ENCODE measurements at places on chromosomes 13 and 19. TPM values are rescaled to one million over a fixed set of nuclear protein-coding genes. Genes with fewer than 3 reads are reported as not detected.

The ZNF177 gene
- 5.6 TPM for total RNA-seq

The SHISA7 gene
- total RNA-seq, result under 0.01 TPM

The TGFBR3L gene
- 0.31 TPM for total RNA-seq

The CEBPA gene
- total RNA-seq, result 7.4 TPM

The B3GNT8 gene
- 0.93 TPM for total RNA-seq

The MLLT1 gene
- total RNA-seq, result 11.9 TPM

The LIM2 gene
- not detected for total RNA-seq

DNA sequence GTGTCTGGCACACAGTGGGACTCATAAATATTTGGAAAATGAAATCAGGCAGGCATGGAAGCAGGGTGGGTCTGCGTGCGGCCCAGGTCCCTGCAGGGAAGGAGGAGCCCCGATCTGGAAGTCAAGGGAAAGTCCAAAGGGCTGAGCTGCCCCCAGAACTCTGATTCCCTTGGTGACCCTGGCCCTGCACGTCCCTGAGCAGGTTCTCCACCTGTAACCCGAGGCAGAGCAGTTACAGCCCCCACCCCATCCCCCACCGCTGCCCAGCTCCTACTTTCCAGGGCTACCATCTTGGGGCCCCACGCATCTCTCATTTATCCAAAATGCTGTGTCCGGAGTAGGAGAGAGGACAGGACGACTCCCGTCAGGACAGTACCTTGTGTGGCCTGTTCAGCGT is 2.1 kb downstream of the PLEKHF1 start:
- DNase-seq, result no peak
- H3K4me3 ChIP-seq, result no peak overlapping the region
- peaks cover 57% of the 10 kb centered on the region for H3K4me1 ChIP-seq
- peaks cover 4% of the 10 kb centered on the region for H3K36me3 ChIP-seq

GRCh38 chr13:98826146-98826545 is 73.7 kb upstream of the SLC15A1 start:
- H3K27me3 ChIP-seq, result no peaks in the 10 kb centered on the region
- H3K4me1 ChIP-seq, result peaks cover 20% of the 10 kb centered on the region
- no peak overlapping the region for H3K4me3 ChIP-seq
- H3K36me3 ChIP-seq, result peaks cover 70% of the 10 kb centered on the region
- H3K27ac ChIP-seq, result no peak overlapping the region
- no peak for DNase-seq

DNA sequence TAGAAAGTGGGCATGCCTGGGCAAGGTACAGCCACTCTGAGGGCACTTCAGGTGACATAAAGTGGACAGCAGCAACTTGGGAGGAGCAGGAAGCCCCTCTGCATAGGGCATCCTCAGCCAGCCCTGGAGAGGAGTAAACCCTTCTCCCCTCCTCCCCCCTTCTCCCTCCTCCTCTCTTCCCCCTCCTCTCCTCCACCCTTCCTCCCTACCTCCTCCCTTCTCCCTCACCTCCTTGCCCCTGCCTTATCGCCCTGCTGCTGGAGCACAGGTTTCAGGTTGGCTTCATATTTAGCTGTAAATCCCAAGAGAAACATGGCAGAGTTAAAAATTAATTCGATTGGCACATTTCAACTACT is 30.5 kb upstream of the ATP12A start:
- H3K4me3 ChIP-seq, result no peak overlapping the region
- DNase-seq, result no peak
- H3K4me1 ChIP-seq, result no peaks in the 10 kb centered on the region
- no peaks in the 10 kb centered on the region for H3K27me3 ChIP-seq
- H3K27ac ChIP-seq, result no peak overlapping the region

DNA sequence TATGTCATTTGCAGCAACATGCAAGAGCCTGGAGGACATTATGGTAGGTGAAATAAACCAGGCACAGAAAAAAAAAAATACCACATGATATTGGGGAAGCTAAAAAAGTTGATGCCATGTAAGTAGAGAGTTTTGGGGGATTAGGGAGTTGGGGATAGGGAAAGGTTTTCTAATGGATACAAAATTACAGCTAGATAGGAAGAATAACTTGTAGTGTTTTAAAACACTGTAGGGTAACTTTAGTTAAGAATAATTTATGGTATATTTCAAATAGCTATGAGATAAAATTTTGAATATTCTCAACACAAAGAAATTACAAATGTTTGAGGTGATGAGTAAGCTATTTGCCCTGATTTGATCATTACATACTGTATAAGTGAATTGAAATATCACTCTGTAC is 1456.7 kb upstream of the MIR17HG start:
- DNase-seq, result no peak
- H3K36me3 ChIP-seq, result no peaks in the 10 kb centered on the region
- no peak overlapping the region for H3K27ac ChIP-seq
- no peaks in the 10 kb centered on the region for H3K4me1 ChIP-seq

DNA sequence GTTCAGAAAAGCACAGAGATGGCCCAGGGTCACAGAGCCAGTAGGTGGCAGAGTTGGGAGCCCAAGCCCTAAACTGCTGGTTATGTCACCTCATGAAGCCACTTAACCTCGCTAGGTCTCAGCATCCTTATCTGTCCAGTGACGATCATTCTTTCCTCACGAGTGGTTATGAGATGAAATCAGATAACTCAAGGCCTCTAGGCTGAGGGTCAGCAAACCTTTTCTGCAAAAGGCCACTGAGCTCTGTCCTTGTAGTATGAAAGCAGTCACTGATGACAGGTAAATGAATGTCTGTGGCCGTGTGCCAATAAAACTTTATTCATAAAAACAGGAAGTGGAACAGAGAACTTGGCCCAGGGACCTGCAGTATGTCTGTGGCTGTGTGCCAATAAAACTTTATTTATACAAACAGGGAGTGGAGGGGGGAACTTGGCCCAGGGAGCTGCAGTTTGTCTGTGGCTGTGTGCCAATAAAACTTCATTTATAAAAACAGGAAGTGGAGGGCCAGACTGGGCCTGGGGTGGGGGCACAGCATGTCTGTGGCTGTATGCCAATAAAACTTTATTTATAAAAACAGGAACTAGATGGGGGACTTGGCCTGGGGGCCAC is 71.2 kb downstream of the GNG7 start:
- DNase-seq, result peak; percentile 28
- peaks cover 5% of the 10 kb centered on the region for H3K27me3 ChIP-seq
- no peaks in the 10 kb centered on the region for H3K36me3 ChIP-seq
- no peak overlapping the region for H3K4me3 ChIP-seq
- peaks cover 8% of the 10 kb centered on the region for H3K4me1 ChIP-seq

GRCh38 chr19:8323781-8324185 is 2.5 kb downstream of the RPS28 start:
- DNase-seq, result no peak
- H3K27ac ChIP-seq, result no peak overlapping the region
- H3K36me3 ChIP-seq, result peaks cover 19% of the 10 kb centered on the region
- no peak overlapping the region for H3K4me3 ChIP-seq
- peaks cover 4% of the 10 kb centered on the region for H3K27me3 ChIP-seq
- H3K4me1 ChIP-seq, result peaks cover 23% of the 10 kb centered on the region

DNA sequence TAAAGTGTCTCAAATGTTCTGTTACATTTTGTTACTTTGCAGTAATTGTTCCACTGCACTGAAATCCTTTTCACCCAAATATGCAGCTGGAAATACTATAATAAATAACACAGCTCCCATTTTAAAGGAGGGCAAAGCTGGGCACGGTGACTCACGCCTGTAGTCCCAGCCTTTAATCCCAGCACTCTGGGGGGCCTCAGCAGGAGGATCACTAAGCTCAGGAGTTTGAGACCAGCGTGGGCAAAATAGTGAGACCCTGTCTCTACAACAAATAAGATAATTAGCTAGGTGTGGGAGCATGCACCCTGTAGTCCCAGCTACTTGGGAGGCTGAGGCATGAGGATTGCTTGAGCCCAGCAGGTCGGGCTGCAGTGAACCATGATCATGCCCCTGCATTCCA is 7.5 kb upstream of the UBAC2 start:
- H3K27ac ChIP-seq, result no peak overlapping the region
- H3K4me1 ChIP-seq, result no peaks in the 10 kb centered on the region

- H3K27ac ChIP-seq, result no peak overlapping the region
- H3K27me3 ChIP-seq, result peaks cover 4% of the 10 kb centered on the region
- H3K4me1 ChIP-seq, result no peaks in the 10 kb centered on the region
These were observed 39.0 kb upstream of the IGSF23 start for GRCh38 chr19:44574186-44574950.

- no peak overlapping the region for H3K27ac ChIP-seq
- H3K4me1 ChIP-seq, result peaks cover 3% of the 10 kb centered on the region
- no peak overlapping the region for H3K4me3 ChIP-seq
- no peaks in the 10 kb centered on the region for H3K36me3 ChIP-seq
- no peaks in the 10 kb centered on the region for H3K27me3 ChIP-seq
These were observed 221.5 kb upstream of the TSHZ3 start for GRCh38 chr19:31570718-31571117.

DNA sequence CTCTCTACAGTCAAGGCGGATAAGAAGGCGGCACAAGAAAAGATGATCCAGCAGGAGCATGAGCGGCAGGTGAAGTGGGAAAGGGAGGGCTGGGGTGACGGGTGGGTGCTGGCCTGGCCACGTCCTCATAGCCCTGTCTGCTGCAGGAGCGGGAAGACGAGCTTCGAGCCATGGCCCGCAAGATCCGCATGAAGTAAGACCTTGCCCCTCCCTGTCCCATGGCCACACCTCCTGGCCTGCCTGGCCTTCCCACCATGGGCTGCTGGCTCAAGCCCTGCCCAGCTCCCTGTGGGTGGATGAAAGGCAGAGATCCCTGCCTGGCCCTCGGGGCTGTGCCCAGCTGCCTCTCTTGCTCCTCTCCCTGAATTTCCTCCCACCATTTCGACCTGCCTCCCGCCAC is 7.2 kb downstream of the ZNF296 start:
- H3K36me3 ChIP-seq, result peaks cover 62% of the 10 kb centered on the region
- DNase-seq, result no peak
- H3K27me3 ChIP-seq, result no peaks in the 10 kb centered on the region
- H3K4me1 ChIP-seq, result peaks cover 5% of the 10 kb centered on the region

GRCh38 chr13:20206698-20207235 is 14.0 kb upstream of the GJB2 start:
- H3K27me3 ChIP-seq, result peaks cover 2% of the 10 kb centered on the region
- no peaks in the 10 kb centered on the region for H3K4me1 ChIP-seq
- no peaks in the 10 kb centered on the region for H3K36me3 ChIP-seq
- no peak overlapping the region for H3K27ac ChIP-seq

DNA sequence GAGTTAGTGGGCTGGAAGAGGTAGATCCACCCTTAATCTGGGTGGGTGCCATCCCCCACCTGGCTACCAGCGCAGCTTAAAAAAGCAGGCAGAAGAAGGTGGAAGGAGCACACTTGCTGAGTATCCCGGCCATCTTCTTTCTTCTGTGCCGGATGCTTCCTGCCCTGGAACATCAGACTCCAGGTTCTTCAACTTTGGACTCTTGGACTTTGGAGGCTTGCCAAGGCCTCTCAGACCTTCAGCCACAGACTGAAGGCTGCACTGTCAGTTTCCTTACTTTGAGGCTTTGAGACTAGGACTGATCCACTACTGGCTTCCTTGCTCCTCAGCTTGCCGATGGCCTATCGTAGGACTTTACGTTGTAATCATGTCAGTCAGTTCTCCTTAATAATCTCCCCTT is 127.6 kb upstream of the GPC6 start:
- no peaks in the 10 kb centered on the region for H3K36me3 ChIP-seq
- no peak for DNase-seq
- no peak overlapping the region for H3K27ac ChIP-seq
- no peak overlapping the region for H3K4me3 ChIP-seq
- no peaks in the 10 kb centered on the region for H3K4me1 ChIP-seq

DNA sequence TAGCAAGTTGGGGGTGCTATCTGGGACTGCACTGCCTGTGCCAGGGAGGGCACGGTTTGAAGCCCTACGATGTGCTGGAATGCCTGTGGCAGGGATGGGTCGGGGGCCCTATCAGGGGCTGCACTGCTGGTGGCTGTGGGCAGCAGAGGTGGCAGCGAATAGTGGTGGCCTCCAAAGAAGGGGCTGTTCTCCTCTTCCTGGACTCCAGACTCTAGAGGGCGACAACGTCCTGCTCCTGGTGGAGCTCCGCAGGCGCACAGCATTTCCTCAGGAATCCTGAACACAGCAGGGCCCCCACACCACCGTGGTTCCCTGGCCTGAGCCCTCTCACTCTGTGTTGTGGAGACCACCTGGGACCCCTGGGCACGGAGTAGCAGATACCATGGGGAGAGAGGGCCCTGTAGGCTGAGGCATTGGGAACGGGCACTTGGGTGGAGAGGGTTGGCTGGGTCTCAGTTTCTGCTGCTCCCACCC is 145.6 kb downstream of the TNFRSF19 start:
- H3K27me3 ChIP-seq, result no peaks in the 10 kb centered on the region
- H3K36me3 ChIP-seq, result no peaks in the 10 kb centered on the region
- no peak for DNase-seq

GRCh38 chr13:112870737-112871287 is 98.2 kb upstream of the MCF2L start:
- peaks cover 18% of the 10 kb centered on the region for H3K36me3 ChIP-seq
- H3K4me1 ChIP-seq, result peaks cover 9% of the 10 kb centered on the region
- H3K4me3 ChIP-seq, result no peak overlapping the region
- H3K27me3 ChIP-seq, result no peaks in the 10 kb centered on the region
- no peak for DNase-seq

DNA sequence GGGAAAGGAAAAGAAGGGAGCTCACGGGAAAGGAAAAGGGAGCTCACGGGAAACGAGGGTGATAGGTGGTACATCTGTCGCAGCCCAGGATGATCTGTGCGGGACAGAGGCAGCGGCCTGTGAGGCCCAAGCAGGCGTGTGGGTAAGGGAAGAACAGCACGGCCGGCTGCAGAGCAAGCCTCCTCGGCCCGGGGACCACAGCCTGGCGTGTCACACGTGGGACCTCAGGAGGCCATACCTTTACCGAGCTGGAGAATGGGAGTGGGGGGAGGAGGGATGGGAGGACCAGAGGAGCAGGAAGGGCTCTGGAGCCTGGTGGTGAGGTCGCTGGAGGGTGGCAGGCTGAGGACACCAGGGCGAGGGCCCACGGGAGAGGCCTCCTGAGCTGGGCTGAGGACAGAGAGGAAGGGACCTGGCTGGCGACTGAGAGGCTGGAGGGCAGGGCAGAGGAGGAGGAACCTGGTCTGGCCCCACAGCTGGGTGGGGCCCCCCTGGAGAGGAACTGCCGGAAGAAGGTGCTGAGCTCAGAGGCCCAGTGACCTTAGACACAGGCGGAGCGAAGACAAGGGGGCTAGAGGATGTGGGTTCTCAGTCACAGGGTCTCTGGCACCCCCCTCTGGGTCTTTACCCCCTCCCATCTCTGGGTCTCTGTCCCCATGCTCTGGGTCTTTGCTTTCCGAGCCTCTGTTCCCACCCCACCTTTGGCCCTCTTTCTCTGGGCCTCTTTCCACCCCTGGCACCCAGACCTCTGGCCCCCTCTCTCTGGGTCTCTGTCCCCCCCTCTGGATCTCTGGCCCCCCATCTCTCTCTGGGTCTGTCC is 2.9 kb upstream of the FTL start:
- H3K36me3 ChIP-seq, result peaks cover 17% of the 10 kb centered on the region
- H3K27me3 ChIP-seq, result no peaks in the 10 kb centered on the region
- H3K4me1 ChIP-seq, result peaks cover 33% of the 10 kb centered on the region
- DNase-seq, result peak; percentile 57
- peak overlapping the region; percentile 33 for H3K27ac ChIP-seq
- H3K4me3 ChIP-seq, result no peak overlapping the region

- H3K4me1 ChIP-seq, result no peaks in the 10 kb centered on the region
- no peaks in the 10 kb centered on the region for H3K27me3 ChIP-seq
- H3K36me3 ChIP-seq, result peaks cover 60% of the 10 kb centered on the region
- H3K27ac ChIP-seq, result no peak overlapping the region
These were observed 20.3 kb upstream of the WDR88 start for GRCh38 chr19:33111587-33111986.

All from muscle of leg (tissue), 16 donors.